ENCODE measurements at places on chromosomes 7 and 10.

DNA sequence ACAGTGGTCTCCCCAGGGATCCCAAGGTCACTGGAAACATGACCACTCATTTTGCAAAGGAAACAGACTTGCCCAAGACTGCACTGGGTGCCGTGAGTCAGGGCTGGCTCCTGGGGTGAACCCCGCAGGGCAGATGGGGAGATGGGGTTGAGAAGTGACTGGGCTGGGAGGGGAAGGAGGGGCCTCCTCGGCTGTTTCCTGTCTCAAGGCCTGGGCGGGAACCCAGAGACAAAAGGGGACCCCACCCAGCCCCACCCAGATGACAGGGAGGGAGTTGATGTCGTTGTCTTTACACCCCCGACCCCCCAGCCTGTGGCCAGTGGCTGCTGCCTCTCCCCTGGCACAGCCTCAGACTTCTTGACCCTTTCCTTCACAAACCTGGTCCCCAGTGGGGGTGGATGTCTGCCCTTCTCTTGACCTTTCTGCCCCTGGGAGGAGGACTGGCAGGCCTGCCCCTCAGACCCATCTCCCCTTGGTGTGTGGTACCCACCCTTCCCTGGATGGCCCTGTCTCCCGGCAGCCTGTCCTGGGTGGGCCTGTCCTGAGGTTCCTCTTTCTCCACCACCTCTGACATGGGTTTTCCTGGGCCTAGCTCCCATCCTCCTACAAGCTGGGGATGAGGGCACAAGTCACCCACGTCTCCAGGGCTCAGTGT lies 1.4 kb downstream of the MYO1G start:
- DNase-seq: no peak

GRCh38 chr10:123507298-123507697 lies 158.9 kb upstream of the GPR26 start:
- DNase-seq: no peak

DNA sequence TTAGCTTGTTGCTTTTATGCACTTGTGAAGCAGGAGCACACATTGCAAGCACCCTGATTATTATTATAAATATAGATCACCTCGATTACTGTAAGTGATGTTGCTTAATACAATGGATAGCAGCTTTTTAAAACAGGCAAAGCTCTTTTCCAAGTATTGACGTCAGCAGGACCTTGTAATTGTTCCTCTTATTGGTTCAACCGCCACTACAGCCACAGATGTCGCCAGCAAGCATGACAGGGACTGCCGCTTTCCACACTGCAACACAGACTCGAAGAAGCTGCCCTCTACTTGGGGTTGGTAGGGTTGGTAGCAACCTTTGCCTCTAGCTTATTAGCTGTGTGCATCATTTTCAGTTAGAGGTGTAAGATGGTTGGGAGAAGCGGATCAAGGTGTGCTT lies 167.6 kb downstream of the ZNF365 start:
- DNase-seq: no peak

DNA sequence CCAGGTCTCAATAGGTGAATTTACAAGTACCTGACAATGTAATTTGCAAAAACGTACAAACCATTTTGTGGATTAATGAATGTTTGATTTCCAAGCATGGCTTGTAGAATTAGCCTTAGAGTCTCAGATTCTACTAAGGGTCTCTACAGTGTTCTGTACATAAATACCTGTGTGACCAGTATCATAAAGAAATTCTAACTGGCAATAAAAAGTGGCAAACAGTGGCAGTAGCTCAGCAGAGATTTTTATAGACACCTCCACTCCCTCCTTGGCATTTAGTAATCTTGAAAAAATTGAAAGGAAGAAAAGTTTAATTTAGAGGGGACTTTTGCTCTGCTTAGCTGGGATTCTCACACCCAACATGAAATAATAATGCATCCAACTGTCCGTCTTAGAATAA lies 220.8 kb downstream of the POU6F2 start:
- DNase-seq: no peak

DNA sequence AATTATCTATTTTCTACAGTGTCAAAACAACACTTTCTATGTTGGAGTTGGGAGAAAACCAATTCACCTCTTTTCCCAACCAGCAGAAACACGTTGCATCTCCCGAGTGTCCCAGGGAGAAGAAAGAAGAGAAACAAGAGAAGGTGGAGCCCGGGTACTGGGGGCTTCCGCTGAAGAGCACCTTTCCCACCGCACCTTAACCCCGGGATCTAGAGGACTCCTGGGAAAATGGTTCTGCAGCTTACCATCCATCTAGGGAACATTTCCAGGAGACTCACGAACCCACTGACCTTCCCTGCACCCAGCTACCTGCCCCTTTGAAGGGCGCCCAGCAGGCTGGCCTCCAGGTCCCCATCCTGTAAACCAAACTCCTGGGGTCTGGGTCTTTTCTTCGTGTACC lies 346.8 kb downstream of the TCERG1L start:
- DNase-seq: no peak

- no peak for DNase-seq
Observed at GRCh38 chr7:37346761-37347160, 101.9 kb downstream of the ELMO1 start.

DNA sequence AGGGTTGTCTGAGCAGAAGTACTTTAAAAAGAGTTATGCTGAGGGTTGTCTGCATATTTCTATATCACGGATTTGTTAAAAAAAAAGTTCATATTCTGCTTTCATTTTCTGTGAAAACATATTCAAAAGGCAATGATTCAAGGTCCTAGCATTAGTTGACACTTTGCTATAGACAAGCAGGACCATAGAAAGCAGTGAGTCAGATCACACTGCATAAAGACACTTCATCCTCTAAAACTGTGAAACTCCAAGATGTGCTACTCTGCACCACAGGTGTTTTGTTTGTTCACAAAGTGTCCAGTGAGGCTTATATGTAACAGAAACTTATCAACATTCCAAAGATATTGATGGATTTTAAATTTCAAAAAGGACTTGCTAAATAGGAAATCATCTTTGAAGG lies 47.0 kb downstream of the SPAM1 start:
- no peak for DNase-seq

GRCh38 chr7:129055294-129055816 lies 444 bp upstream of the TNPO3 start:
- DNase-seq: no peak

- no peak for DNase-seq
Observed at GRCh38 chr10:114405011-114405350, 679 bp upstream of the AFAP1L2 start.

DNA sequence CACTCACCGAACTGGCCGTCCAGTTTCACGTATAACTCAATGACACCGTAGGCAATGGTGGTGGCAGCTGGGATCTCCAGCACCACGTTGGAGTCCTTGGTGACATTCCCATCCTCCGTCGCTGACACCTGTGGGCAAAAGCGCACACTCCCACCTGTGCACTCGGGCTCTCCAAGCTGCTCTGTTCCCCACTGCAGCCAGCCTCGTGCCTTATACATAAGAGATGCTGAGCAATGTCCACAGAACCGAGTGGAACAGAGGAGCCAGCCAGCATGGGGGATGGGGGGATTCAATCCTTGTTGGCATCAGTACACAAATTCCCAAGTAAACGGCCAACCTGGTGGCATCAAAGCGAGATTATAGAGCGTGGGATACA lies 40.0 kb downstream of the GSDME start:
- DNase-seq: no peak

DNA sequence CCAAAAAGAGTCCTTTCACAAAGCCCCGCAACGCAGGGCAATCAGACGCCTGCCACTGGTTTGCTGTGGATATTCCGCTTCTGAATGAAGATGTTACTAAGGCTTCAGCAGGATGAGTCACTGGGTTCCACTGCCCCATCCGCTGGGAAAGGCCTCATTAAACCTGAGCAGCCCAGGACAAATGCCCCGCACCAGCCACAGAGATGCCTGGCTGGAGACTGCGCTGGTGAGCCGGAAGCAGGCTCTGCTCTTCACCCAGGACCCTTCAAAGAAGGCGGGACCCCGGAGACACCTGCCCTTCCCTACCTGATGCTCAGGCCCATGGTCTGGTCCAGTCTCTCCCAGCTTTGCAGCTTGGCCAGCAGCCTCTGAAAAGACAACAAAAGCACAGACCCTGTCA lies 19.8 kb downstream of the MAD1L1 start:
- DNase-seq: no peak

- DNase-seq: no peak
Observed at GRCh38 chr10:125840955-125841354, 17.6 kb downstream of the BCCIP start.

GRCh38 chr7:127865466-127865865 lies 165.8 kb downstream of the LRRC4 start:
- DNase-seq: peak; percentile 62

DNA sequence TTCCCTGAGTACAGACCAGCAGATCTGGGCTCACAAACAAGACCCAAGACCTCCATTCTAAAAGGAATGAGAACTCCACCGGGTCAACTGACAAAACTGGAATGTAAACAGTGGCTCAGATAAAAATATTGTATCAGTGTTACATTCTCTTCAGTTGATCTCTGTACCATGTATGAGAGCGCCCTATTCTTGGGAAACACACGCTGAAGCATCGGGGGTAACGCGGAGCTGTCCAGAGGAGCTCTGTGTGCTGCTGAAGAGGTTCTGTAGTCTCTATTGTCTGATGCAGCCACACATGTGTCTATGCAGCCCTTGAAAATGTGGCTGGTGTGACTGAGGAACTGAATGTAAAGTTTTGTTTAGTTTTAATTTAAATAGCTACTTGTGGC lies 39.7 kb downstream of the HIPK2 start:
- DNase-seq: no peak

DNA sequence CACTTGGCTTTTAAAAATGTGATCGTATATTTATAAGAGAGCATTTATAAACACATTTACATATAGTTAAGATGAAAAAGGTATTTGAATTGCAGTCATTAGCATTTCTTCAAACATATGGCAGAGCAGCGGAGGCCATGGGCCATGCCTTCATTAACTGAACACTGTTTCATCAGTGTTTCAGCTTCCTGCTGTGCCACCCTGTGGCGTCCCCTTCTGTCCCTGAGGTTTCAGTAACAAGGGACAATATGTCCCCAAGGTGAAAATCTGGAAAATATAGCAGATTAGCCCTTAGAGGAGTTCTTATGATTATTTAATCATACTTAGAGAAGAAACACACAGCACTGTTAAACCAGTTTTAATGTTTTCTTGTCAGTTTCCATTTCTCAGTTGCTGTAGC lies 577.8 kb downstream of the ETV1 start:
- no peak for DNase-seq

- DNase-seq: no peak
Observed at GRCh38 chr10:18860631-18861240, 187.9 kb upstream of the MALRD1 start.

GRCh38 chr10:35493196-35494118 lies 111.7 kb upstream of the GJD4 start:
- no peak for DNase-seq

GRCh38 chr10:23568996-23569395 lies 130.1 kb downstream of the OTUD1 start:
- DNase-seq: no peak

DNA sequence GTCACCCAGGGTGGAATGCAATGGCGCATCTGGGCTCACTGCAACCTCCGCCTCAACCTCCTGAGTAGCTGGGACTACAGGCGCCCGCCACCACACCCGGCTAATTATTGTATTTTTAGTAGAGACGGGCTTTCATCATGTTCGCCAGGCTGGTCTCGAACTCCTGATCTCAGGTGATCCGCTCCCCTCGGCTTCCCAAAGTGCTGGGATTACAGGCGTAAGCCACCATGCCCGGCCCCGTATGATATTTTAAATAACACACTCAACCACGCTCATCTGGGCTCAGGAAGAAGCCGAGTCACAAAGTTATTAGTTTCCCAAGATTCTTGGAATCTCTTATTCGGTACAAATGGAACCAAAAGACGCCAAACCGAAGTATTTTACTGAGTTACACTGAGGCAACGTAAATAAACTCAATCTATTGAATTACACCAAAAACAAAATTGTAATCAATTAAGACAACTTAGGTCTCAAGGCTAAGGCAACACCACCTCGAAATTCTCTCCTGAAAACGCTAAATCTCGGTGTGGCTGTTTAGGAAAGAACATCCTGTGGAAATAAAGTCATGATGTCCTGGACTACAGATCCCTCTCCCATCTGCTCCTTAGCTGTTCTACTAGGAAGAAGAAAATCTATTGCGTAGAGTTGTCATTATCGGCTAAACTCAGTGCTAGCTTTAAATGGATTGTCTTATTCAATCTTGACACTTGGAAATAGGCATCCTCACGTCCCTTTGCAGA lies 910 bp downstream of the ARHGAP19 start:
- no peak for DNase-seq

DNA sequence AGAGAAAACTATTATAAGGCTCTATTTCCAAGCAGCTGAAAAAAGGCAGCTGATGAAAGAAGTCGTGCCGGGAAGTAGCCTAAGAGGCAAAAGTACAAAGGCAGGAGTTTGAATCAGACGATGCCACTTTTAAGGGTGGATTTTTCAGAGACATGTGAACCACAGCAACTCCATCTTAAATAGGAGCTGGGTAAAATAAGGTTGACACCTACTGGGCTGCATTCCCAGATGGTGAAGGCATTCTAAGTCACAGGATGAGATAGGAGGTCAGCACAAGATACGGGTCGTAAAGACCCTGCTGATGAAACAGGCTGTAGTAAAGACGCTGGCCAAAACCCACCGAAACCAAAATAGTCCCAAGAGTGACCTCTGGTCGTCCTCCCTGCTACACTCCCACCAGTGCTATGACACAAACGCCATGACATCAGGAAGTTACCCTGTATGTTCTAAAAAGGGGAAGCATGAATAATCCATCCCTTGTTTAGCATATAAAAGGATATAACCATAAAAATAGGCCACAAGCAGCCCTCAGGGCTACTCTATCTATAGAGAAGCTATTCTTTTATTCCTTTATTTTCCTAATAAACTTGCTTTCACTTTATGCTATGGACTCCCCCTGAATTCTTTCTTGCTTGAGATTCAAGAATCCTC lies 45.5 kb upstream of the PRSS1 start:
- no peak for DNase-seq

- no peak for DNase-seq
Observed at GRCh38 chr10:75497997-75498883, 66.8 kb downstream of the LRMDA start.

GRCh38 chr10:74063256-74063655 lies 65.3 kb downstream of the VCL start:
- DNase-seq: no peak

DNA sequence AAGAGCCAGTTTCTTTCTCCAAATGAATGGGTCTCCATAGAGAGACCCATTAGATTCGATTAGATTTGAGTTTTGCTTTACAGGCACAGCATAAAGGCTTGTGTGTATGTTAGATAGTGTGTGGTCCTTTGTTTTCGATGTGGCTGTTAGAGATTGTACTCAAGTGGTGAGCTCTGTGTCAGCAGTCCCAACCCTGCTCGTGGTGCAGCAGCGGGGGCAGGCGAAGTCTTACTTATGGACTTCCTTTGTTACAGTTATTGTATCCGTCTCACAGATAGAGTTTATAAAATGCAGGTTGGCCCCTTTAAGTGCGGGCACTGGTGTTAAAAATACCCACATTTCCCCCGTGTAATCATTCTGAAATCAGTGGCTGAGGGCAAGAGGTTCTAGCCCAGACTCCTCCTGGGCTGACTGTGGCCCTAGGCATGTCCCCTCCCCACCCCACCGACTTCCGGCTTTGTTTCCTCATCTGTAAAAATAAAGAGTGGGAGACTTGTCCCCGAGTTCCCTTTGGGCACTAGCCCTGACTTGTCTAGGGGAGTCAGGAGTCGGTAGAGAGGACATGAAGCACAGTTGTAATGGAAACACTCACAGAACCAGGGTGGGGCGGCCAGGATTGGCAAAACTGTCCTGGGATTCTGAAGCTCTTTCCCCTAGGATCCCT lies 28.6 kb downstream of the MTURN start:
- DNase-seq: no peak

Measured in BJ (cell line).